ENCODE measurements at places on chromosomes 7 and 10.

GRCh38 chr10:26502986-26503385, 64.8 kb downstream of the APBB1IP start:
- no peak for DNase-seq

DNA sequence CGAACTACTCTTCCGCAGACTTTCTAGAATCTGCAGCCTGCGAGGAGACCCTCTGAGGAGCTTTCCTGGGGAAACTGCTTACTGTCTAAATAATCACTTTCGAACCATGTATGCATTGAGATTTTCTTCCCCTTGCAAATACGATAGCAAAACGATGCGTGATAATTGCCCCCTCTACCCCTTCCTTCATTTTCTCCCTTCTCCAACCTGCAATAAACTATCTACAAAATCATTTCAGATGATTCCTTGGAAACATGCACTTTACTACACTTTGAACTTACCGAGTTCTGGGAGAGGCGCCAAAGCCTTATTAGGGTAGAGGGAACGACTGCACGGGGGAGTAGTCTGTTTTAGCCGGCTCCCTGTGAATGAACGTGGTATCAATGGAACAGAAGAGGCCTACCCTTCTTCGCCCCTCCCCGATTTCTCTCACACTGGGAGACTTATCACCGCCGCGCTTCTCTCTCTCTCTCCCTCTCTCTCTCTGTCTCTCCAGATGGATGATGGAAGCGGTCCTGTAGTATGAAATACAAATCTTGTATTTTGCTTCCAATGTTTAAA, at the start of gene FGFBP3:
TSS of gene FGFBP3 (minus strand) at position 370 of the 561 bp plus-strand sequence. CDS start 517 bp downstream, outside the sequence.
- DNase-seq, result no peak

DNA sequence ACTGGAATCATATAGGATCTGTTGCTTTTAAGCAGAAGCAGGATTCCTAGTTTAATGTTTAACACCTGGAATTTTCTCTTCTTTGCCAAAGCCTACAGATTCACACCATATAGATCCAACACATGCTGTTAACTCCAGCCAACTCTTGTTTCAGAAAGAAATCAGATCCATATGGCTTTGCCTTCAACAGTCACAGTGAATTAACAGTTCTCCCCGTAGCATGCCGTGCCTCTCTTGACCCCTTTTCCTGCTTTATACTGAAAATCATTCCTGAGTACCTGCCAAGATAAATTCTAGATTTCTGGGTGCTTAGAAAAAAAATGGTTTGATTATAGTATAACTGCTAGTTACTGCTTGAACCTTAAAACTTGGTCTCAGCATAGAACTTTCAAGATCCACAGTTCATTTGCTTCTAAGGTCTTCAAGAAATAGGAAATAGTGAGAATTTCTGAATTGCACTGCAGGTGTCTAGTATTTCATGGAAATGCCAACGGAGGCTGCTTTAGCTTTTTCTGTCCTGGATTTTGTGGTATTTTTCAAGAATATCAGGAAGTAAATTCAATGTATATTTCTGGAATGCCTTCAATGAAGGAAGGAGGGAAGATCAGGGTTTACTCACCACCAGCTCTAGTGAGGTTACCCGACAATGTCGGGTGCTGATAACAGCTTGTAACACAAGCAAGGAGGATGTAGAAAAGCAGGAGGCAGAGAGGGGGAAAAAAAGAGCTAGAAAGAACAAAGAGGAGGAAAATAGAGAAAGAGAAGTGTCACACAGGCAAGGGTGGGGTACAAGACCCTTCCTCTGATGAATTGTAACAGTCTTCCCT, 6.6 kb downstream of the AASS start:
- no peak for DNase-seq

DNA sequence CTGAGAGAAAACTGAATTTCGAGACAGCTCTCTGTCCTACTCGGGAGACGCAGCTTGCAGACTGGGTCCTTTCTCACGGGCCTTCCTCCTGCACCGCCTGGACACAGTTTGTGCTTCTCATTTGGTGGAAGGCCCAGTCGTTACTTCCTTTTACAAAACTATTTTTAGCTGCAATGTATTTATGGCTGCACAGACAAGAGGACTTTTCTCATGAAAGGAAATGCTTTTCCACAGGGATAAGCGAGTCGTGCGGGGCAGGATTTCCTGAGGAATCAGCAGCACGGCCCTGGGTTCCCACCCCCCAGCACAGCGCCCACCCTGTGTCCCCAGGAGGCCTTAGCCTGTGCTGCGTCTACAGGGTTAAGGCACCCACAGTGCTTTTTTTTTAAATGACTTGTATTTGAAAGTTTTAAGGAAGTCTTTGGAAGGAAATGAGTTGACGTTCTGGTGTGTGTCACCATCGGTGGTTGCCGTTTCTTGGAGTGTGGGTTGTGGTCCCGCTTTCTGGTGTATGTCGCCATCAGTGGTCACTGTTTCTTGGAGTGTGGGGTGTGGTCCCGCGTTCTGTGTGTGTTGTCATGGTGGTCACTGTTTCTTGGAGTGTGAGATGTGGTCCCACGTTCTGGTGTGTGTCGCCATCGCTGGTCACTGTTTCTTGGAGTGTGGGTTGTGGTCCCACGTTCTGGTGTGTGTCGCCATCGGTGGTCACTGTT, 50.9 kb downstream of the INPP5A start:
- peak; percentile 82 for DNase-seq

GRCh38 chr10:69458430-69459100, 7.3 kb downstream of the TSPAN15 start:
- DNase-seq, result no peak

- no peak for DNase-seq
These were observed 31.5 kb downstream of the TCF7L2 start for GRCh38 chr10:112981553-112981952.

GRCh38 chr7:27863880-27864279, 123.9 kb downstream of the TAX1BP1 start:
- DNase-seq, result no peak

DNA sequence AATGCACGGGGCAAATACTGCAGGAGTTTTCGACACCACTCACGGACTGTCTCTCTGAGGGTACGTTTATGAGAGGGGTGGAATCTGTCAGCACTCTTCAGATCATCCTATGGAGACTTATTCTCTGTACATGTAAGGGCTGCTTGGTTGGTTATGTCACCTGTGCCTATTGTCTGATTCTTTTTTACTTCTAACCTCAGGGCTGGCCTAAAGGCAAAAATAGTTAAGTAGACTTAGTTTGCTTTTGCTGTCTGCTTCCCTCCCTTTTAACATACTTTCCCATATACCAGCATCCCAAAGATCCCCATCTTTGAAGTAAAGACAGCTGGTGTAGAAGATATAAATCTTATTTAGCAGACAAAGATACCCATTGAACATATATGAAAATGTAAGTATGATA, 105.9 kb downstream of the PRKG1 start:
- DNase-seq, result no peak

All from cardiac septum (tissue), 1 donor.